ENCODE measurements at places on chromosomes 2 and 18.

DNA sequence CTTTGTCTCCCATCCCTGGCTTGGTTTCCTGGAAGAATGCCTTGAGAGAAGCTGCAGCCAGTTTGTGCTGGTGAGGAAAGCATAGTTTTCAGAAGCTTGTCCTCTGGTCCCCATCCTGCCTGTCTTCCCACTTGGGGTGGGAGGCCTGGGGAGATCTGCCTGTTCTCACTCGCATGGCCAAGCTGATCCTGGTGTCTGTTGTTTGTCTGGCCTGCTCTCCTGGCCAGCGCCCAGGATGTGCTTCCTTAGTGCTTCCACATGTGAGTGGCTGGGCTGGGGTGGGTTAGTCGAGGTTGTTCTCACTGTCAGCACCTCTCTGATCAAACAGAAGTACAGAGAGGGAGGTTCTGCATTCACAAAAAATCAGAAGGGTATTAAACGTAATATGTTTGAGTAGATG lies 49.5 kb downstream of the PTPRM start:
- DNase-seq, result no peak

DNA sequence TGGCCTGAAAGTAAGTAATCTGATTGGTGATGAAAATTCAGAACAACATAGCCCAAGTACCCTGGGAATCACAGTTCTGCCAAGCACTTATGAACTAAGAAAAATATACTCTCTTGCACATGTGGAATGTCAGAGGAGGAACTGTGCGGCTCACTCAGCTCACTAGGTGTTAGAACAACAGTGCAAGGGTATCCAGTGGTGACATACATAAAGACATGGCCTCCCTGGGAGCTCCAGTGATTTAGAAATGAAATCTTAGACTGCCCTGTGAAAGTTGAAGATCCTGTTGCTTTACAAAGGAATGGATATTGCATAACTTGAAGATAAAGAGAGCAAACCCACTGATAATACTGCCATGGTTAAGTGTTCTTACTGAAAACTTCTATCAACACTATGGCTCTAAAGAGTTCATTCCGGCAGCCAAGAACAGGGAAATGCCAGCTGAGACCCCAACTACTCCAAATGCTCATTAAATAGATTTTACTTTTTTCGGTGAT lies 246.2 kb downstream of the ARHGAP15 start:
- no peak for DNase-seq

- no peak for DNase-seq
Measured at GRCh38 chr2:6927186-6927585, 10.0 kb downstream of the RNF144A start.

- DNase-seq, result no peak
Measured at GRCh38 chr2:17583166-17583565, 42.7 kb downstream of the VSNL1 start.

DNA sequence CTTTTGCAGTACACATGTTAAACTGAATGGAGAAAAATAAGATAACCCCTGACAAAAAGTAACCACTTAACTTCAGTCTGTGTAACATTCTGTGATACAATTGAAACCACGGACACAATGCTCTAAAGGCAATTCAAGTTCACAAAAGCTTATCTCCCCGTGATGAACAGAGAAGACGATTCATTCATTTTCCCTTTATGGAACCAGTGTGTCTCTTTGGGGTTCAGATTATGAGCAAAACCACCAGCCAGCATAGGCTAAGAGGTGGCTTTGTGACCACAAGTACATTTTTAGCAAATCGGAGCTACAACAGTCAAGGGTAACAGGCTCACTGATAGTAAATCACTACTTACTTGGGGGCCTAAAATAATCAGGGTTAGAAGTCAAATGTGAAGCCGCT lies 120.6 kb upstream of the SMAD7 start:
- DNase-seq, result no peak

GRCh38 chr18:67200665-67201064 lies 315.9 kb downstream of the DSEL start:
- DNase-seq, result no peak

DNA sequence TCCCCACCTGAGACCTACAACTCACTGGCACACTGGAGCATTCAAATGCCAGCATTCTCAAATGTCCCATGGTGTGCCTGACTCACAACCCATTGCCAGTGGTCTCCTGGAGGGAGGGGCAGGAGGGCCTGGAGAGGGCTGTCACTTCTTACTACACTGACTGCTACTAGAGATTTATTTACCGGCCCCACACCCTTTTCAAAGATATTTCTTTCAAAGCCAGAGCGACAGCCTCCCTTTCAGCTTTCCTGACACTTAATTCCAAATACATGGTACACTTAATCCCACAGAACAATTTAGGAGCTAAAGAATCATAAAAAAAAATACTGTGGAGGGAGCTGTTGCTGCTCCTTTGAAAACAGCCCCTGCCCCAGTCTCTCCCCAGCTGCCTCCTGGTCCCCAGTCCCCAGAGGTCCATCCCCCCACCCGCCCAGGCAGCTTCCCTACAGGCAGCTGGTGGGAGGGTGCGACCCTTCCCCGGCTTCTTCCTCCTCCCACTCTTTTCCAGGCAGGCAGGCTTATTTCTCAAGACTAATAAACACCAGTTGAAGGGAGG lies 129.1 kb upstream of the SMAD2 start:
- DNase-seq, result no peak

- DNase-seq, result no peak
Measured at GRCh38 chr18:60050821-60051220, 151.0 kb downstream of the PMAIP1 start.

GRCh38 chr18:61308004-61308403 lies 25.2 kb upstream of the CDH20 start:
- no peak for DNase-seq

GRCh38 chr2:56971383-56971974 lies 787.7 kb downstream of the CCDC85A start:
- DNase-seq, result no peak

- DNase-seq, result no peak
Measured at GRCh38 chr2:195468771-195469170, 188.3 kb upstream of the SLC39A10 start.

- no peak for DNase-seq
Measured at GRCh38 chr2:84247532-84247931, 211.5 kb downstream of the SUCLG1 start.

- DNase-seq, result no peak
Measured at GRCh38 chr2:213238753-213239495, 45.3 kb upstream of the SPAG16 start.

- DNase-seq, result no peak
Measured at GRCh38 chr2:219142329-219142728, 18.3 kb downstream of the NHEJ1 start.

DNA sequence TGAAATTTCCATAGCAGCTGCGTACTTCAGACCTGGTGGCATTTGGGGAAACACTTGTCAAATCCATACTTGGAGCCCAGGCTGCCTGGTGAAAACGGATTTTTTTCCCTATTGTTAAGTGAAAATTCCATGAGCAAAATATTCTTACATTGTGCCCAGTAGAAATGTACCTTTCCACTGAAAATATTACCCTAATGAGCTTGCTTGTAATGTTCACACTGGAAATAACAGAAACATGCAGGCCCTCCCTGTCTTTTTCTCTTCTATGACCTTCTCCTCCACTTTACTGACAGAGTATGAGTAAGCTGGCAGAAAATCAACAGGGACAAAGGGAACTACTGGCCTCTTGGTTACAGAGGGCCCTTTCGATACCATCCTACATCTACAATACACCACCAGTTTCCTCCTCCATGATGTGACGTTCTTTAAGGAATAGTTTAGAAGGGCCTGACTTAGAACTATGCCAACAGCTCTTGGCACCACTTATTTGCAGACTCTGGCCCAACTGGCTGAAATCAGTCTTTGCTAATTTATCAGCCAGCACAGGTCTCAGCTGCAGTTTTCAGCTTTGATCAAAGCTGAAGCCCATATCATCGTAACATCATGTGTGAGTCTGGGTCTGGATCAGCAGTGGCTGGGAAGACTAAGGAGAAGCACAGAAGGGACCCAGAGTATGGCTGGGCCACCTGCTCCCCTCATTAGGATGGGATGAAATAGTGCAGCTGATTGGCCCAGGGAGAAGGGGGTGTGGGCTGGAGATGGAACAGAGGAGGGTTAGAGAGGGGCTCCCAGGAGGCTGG lies 272.2 kb upstream of the ID2 start:
- DNase-seq, result no peak

- no peak for DNase-seq
Measured at GRCh38 chr2:217655651-217656050, 347.1 kb downstream of the TNS1 start.

DNA sequence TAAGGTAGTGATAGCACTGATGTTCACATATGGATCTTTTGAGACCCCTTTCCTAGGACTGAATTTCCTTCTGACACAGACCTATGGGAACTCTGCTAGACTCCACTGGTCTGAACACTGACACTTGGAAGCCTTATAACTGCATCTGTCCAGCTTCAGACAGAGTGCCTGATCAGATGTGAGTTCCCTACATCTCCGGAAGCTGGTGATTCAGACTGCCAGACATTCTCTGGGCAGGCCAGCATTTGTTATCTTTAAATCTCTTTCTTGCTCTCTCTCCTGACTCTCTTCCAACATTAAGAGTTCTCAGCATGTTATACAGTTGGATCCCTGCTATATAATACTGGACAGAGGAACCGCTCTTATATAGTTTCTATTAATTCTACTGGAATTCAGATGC lies 408.5 kb downstream of the ZEB2 start:
- no peak for DNase-seq

- DNase-seq, result no peak
Measured at GRCh38 chr2:190576573-190576972, 42.1 kb upstream of the NEMP2 start.

- DNase-seq, result no peak
Measured at GRCh38 chr18:7619676-7620075, 52.6 kb downstream of the PTPRM start.

GRCh38 chr2:150880986-150881385 lies 380.7 kb downstream of the RBM43 start:
- no peak for DNase-seq

DNA sequence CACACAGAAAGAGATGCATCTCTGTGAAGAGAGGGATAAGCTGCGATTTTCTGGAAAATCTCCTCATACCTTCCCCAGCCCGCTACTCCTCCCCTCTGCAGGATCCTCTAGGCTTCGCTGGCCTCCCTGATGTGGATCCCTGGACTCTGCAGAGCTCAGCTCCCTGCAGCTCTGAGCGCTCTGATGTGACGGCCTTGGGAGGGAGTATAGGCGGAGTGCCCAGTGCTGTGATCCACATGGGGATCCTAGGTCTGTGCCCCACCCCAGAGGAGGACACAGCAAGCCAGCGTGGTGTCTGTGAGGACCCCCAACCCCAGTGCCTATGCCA lies 111.0 kb downstream of the GYPC start:
- no peak for DNase-seq

GRCh38 chr2:196159221-196159892 lies 12.0 kb downstream of the STK17B start:
- DNase-seq, result no peak

GRCh38 chr18:212780-213179 lies 54.4 kb downstream of the USP14 start:
- no peak for DNase-seq

GRCh38 chr18:28559511-28559910 lies 382.6 kb upstream of the CDH2 start:
- DNase-seq, result no peak

DNA sequence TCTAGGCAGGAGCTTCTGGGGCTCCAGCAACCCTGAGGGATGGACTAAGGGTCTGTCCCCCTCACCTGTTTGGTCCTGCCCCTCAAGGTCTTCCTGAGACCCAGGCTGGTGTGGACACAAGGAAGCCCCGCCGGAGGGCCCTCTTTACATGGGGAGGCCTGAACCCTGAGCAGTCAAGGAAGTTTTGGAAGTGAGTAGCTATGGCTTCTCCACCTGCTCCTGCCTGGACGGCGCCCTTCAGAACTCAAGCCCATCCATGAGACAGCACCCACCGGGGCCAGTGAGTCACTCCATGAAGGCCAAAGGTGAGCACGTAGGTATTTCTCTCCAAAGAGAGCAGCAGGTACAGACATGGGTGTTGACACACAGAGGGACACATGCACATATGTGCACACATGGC lies 98.2 kb upstream of the CTDP1 start:
- DNase-seq, result no peak

GRCh38 chr2:163011000-163011399 lies 172.4 kb upstream of the KCNH7 start:
- no peak for DNase-seq

All from stimulated activated CD8-positive, alpha-beta memory T cell treated with anti-CD3 and anti-CD28 coated beads, Interleukin-4, amount 100 ng/mL, for 4 hours (primary cell).